A172 (cell line): ENCODE measurements at places on chromosomes 7 and 10.
A peak's percentile ranks its signal among the peaks of the same experiment; 100 is the strongest.

GRCh38 chr7:121286742-121287734 lies 41.8 kb upstream of the WNT16 start:
- DNase-seq, result peak; percentile 68

- no peak for DNase-seq
Observed at GRCh38 chr10:110772454-110773025, 99.2 kb upstream of the PDCD4 start.

GRCh38 chr7:41630741-41631140 lies 72.1 kb downstream of the INHBA start:
- no peak for DNase-seq

DNA sequence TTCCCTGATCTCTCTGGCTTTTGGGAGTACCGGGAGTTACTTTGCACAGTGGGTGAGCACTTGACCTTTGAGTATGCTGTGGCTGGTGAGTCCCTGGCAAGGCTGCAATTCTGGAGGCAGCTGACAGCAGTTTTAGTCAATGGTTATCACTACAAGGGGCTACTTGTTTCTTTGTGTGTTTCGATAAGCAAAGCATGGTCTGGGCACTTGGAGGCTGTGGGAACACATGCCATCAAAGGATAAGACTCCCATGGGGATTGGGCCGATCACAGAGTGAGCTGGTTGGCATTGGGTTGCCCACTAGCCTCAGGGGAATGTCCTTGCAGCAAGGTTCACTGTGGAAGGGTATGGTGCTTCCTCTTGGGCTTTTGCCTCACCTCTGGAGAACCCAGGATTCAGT lies 208.2 kb downstream of the SNX13 start:
- no peak for DNase-seq

DNA sequence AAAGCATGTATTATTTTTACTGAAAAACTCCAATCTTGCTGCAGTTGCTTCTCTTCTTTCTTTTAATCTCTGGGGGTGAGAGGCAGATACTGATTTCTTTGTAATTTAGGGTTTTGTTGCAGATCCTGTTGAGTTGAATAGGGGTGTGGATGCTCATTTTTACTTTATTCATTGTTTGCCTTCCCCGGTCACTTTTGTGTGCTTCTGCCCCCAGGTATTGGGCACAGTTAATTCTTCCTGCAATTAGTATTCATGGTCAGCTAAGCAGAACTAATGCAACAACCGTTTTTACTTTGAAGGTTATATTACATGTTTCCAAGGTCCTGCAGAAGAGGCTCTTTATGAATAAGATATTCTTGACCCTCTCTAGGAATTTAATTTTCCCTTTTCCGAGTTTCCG lies 96.4 kb downstream of the BUB3 start:
- DNase-seq, result no peak

DNA sequence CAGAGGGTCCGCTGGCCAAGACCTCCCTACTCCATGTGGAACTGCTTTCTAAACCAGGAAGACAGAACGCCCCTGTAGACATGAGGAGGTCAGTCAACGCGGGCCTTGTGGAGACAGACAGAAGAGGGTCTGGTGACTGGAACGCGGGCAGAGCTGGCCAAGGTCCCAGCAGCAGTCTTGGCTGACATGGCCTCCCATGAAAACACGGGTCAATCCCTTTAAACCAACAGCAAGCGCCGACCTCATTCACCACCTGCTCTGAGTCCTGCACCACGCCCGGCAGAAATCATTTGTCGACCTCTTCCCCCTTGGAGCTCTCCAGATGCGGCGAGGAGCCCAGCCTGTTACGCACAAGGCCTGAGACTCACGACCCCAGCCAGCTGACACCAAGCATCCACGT lies 78.5 kb downstream of the ZRANB1 start:
- no peak for DNase-seq

DNA sequence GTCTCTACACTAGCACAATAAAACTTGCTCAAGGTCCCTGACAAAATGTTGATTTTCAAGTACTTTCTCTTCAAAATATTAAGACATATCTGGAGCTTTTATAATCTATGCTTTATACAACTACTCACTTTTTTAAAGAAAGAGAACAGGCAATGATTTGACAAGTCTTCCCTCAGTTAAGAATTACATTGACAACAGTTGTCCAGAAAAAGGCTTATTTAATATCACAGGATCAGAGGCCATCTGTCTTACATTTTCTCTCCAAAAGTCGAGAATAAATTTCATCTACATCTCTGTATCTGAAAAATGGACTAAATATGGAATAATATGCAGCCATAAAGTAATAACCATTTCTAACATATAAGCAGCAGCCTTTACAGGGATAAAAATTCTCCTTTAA lies 8.2 kb upstream of the RNF148 start:
- no peak for DNase-seq

DNA sequence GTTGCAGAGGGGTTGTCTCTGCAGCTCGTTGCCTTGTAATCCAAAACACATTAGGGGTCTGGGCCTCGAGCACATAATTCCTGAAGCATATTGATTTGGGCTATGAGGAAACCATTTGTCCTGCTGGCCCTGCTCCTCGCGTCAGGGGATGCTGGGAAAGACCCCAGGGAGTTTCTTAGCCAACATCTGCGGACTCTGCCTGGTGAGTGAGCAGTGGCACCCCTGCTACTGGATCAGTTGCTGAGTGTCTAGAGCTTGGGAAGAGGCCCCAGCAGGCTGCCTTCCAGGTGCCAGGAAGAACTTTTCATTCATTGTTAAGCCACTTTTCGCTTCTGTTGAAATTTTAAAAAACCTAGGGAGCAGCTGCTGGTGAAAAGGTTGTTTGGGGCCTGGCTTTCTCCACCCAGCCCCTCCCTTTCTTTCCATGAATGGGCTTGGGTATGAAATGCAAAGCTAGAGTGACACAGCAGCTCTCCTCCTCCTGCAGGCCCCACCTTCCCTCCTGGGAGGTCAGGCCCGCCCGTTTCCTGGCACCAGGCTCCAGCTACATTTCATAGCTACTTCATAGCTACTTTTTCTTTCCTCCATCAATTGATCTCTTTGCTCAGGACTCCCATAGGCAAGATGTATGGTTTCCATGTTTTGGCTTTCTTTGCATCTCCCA lies 26.8 kb downstream of the TACR2 start:
- DNase-seq, result peak; percentile 72

GRCh38 chr10:4653160-4653559 lies 172.8 kb upstream of the AKR1E2 start:
- no peak for DNase-seq

DNA sequence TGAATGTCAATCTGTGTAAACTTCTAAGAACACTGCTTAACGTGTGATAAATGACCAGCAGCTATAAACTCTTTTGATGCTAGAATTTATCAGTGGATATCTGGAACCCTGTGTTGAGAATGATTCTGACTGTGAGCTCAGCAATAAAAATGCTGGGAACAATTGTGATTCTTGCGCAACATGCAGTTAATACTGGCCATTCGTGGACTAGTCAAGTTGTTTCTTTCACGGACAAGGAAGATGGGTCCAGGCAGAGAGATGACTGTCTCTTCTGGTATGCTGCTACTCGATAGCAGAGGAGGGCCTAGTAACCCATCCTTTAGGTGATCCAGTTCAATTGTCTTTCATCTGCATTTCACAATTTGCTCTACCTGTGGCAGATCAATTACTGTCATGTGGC lies 394.8 kb upstream of the IGFBP3 start:
- no peak for DNase-seq

DNA sequence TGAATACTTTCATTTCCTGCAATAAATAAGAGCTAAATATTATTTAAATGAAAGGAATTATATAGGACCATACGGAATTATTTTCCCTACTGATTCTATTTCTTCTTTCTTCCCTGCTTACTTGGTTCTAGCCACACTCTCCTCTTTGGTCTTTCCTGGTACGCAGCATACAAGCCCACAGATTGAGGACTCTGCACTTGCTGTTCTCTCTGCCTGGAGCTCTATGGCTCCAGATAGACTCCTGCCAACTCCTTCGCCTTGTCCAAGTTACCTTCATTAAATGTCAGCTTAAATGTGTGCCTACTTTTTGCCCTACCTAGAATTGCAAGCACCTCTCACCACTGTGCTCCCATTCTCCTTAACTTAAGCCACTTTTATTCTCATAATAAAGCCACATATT lies 203.4 kb downstream of the MDFIC start:
- DNase-seq, result no peak

DNA sequence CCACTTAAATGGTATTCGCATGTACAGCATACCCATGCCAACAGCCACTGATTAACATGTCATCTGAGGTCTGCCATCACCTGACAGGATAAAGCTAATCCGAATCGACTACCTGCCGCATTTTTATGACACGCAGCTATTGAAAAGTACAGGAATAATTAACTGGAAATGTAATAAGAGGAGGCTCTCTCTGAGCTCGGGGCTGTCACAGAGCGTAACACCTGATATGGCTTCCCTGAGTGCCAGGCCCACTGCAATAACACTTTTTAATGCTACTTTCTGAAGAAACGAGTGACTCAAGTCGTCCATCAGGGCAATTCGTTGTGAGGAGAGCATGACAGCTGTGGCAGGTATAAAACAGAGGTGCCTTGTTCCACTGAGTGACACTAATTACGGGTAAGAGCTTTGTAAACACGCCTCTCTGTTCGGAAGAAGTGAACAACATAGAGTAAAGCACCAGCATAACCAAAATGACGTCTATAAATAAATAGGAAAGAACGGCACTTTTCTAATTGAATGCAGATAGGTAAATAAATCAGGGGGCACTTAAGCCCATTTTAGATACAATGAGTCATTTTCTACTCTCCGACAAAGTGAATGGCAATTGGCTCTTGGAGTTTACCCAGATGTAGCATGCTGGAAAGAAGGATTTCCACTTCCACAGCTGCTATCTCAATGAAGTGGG lies 56.5 kb upstream of the CREB5 start:
- DNase-seq, result no peak

- DNase-seq, result no peak
Observed at GRCh38 chr10:24176658-24177057, 32.3 kb upstream of the KIAA1217 start.

DNA sequence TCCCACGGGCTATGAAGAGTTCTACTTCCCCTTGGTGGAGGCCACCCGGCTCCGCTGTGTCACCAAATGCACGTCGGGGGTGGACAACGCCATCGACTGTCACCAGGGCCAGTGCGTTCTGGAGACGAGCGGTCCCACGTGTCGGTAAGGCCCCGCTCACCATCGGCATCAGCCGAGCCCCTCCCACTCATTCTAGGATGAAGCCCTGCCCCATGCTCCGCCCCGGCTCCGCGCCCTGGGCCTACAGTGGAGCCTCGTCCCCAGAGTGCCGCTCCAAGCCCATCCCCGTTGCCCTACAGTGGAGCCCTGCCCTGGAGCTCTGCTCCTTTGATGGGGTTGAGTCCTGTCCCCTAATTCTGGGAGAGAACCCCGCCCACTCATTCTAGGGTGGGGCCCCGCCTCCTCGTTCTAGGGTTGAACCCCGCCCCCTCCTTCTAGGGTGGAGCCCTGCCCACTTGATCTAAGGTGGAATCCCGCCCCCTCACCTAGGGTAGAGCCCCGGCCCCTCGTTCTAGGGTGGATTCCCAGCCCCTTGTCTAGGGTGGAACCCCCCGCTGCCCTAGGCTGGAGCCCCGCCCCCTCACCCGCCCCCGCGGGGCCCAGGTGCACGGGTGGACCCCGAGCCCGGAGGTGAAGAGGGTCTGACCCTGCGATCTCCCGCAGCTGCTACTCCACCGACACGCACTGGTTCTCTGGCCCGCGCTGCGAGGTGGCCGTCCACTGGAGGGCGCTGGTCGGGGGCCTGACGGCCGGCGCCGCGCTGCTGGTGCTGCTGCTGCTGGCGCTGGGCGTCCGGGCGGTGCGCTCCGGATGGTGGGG lies 3.4 kb upstream of the MUC12 start:
- no peak for DNase-seq

DNA sequence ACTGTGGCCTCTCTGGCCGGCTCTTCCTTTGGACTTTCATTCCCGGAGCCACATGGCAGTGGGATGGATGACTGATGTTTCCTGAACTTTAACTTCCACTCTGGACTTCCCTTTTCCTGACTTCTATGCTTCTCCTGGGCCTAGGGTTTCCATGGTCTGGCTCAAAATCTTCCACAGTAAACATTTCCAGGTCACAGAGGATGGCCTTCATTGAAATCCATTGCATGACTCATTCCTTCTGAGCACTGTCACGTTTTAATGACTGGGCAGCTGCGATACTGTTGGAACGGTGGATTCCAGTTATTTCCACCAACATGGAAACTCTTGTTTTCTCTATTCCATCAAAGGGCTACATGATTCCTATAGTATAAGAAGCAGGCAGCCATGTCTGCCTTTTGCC lies 24.4 kb upstream of the ZNF273 start:
- DNase-seq, result peak; percentile 52
